ENCODE measurements at places on chromosomes 2 and 18. TPM values are rescaled to one million over a fixed set of nuclear protein-coding genes. Genes with fewer than 3 reads are reported as not detected.

INPP5D gene
- total RNA-seq = 37.7 TPM

AQP12A gene
- total RNA-seq = not detected

SLC4A3 gene
- 0.25 TPM for total RNA-seq

EVA1A gene
- total RNA-seq = 74.0 TPM

INO80B gene
- 11.4 TPM for total RNA-seq

TGFA gene
- total RNA-seq = 52.2 TPM

IL1B gene
- total RNA-seq = 0.32 TPM

Measured in bladder microvascular endothelial cell (primary cell).